ENCODE measurements at places on chromosomes 5 and 9. TPM values are rescaled to one million over a fixed set of nuclear protein-coding genes. Genes with fewer than 3 reads are reported as not detected.

CNTNAP3 gene
- total RNA-seq, result not detected

LARP1 gene
- 212 TPM for total RNA-seq

GABRG2 gene
- not detected for total RNA-seq

SUSD1 gene
- 21.2 TPM for total RNA-seq

RFK gene
- total RNA-seq, result 19.0 TPM

PCDHGA9 gene
- total RNA-seq, result not detected

MARCOL gene
- total RNA-seq, result not detected

HTR1A gene
- not detected for total RNA-seq

CAMK2A gene
- total RNA-seq, result not detected

SARDH gene
- total RNA-seq, result 0.38 TPM

CCL27 gene
- total RNA-seq, result not detected

SHROOM1 gene
- total RNA-seq, result 4.4 TPM

IFNA2 gene
- total RNA-seq, result not detected

FRRS1L gene
- total RNA-seq, result not detected

PLEKHG4B gene
- total RNA-seq, result not detected

NKD2 gene
- 4.2 TPM for total RNA-seq

SPINK4 gene
- total RNA-seq, result not detected

IDNK gene
- total RNA-seq, result 6.2 TPM

PAEP gene
- not detected for total RNA-seq

IFNA21 gene
- total RNA-seq, result not detected

HSPA5 gene
- total RNA-seq, result 116 TPM

HMGXB3 gene
- 49.4 TPM for total RNA-seq

GGTA1 gene
- total RNA-seq, result 1.6 TPM

ABLIM3 gene
- not detected for total RNA-seq

OBP2B gene
- not detected for total RNA-seq

NUTM2F gene
- total RNA-seq, result not detected

CACNA1B gene
- not detected for total RNA-seq

COL23A1 gene
- 0.19 TPM for total RNA-seq

FBP2 gene
- total RNA-seq, result not detected

SLC22A5 gene
- 3.9 TPM for total RNA-seq

SPATA24 gene
- 5.8 TPM for total RNA-seq

ANKRD34B gene
- not detected for total RNA-seq

ZNG1A gene
- 56.4 TPM for total RNA-seq

RASGRF2 gene
- total RNA-seq, result 4.8 TPM

SIT1 gene
- 155 TPM for total RNA-seq

TAS2R1 gene
- not detected for total RNA-seq

CORO2A gene
- total RNA-seq, result 6.2 TPM

PGM5 gene
- total RNA-seq, result not detected

AK1 gene
- total RNA-seq, result 34.3 TPM

WDR55 gene
- total RNA-seq, result 38.7 TPM

Data from activated CD8-positive, alpha-beta memory T cell treated with anti-CD3 and anti-CD28 coated beads, Interleukin-2, amount 10 ng/mL, durations not matched to agents 7 days and 5 days (primary cell).